Memory B cell (primary cell): ENCODE measurements at places on chromosomes 2 and 18.

GRCh38 chr18:48781988-48782363 is 168.8 kb downstream of the SMAD7 start:
- no peak for DNase-seq

GRCh38 chr2:48138898-48139297 is 232.6 kb upstream of the FBXO11 start:
- DNase-seq: no peak

- no peak for DNase-seq
These were observed 267.8 kb upstream of the HDAC4 start for GRCh38 chr2:239668651-239669050.

DNA sequence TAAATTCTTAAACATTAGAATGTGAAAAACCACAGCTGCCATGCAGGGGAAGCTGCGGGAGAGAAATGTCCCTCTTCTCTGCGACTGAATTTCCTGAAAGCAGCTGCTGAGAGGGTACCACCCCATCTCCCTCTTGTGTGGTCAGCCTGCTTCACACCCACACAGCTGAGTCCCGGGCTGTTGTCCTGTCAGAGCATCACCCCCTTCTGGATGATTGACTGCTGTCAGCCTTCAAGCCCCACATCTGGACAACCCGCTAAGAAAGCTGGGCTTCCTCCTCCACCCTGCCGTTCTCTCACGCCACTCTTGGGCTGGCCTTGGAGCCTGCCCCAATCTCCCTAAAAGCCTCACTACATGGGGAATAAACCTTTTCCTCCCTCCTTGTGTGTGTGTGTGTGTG is 26.0 kb downstream of the SH3YL1 start:
- no peak for DNase-seq

DNA sequence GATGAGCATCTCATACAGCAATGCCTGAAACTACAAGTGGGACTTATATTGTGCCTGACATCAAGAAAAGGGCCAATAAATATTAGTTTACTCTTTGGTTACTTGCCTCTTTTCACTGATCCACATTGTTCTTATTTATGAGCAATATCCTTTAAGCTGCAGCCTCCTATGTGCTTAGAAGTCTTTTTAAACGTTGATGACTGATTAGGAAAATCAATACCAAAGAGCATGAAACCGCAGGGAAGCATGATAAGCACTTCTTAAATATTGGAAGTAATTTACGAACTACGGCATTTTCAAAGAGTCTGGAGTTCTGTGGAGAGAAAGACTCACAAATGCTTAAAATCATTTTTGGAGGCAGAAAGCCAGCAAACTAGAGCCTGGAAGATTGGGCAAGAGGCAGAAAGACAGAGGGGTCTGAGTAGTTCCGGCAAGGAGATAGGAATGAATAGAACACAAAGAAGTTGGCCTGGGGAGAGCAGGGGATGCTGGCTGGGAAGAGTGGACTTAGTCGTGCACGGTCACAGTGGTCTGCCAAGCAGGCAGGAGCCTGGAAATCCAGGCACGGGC is 122.6 kb upstream of the NOSTRIN start:
- DNase-seq: no peak

- no peak for DNase-seq
These were observed 59.5 kb downstream of the ACKR3 start for GRCh38 chr2:236628981-236629605.

- DNase-seq: no peak
These were observed 418.7 kb downstream of the MEIS1 start for GRCh38 chr2:66853585-66853984.

GRCh38 chr2:1518867-1519530 is 105.7 kb downstream of the TPO start:
- DNase-seq: no peak

- no peak for DNase-seq
These were observed 56.2 kb downstream of the EDAR start for GRCh38 chr2:108932736-108933332.

- no peak for DNase-seq
These were observed 2009.3 kb upstream of the CELF4 start for GRCh38 chr18:39574897-39575296.

GRCh38 chr18:58975296-58975695 is 110.6 kb downstream of the ZNF532 start:
- DNase-seq: no peak

DNA sequence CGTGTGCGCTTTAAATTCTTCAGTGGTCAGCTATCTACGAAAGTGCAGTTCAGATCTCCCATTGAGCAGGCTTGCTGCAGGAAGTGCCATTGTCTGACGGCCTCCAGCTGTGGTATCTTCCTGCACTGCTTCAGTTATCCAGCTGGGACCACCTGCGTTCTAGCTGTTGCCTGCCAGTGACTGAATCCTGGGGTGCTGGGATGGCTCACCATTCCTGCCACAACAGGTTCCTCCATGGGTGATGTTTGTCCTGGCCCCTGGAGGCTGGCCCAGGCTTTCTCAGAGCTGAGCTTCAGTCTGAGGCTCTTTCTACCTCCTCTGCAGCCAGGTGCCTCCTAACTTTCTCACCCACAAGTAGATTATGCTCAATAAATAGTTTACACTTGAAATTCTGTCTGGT is 498.5 kb upstream of the HS6ST1 start:
- no peak for DNase-seq

- DNase-seq: no peak
These were observed 7.3 kb downstream of the NBEAL1 start for GRCh38 chr2:203021991-203022390.

GRCh38 chr18:39799006-39799405 is 2156.0 kb upstream of the PIK3C3 start:
- no peak for DNase-seq

DNA sequence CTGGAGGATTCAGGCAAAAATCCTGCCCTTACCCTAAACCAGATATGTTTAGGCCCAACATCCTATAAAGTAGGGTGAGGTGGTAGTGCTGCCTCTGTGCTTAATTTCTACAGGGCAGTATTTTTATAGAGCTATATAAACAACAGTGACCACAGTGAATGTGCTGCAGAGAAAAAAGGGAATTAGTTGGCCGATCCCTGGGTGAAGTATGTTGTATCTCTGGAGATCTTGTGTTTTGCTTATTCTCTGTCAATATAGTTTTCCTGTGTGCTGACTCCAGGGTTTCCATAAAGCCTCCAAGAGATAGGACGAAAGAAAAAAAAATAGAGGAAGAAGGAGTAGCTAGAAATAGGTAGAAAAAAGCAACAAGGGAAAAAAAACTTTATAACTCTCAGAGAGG is 88.9 kb upstream of the THOC1 start:
- no peak for DNase-seq

DNA sequence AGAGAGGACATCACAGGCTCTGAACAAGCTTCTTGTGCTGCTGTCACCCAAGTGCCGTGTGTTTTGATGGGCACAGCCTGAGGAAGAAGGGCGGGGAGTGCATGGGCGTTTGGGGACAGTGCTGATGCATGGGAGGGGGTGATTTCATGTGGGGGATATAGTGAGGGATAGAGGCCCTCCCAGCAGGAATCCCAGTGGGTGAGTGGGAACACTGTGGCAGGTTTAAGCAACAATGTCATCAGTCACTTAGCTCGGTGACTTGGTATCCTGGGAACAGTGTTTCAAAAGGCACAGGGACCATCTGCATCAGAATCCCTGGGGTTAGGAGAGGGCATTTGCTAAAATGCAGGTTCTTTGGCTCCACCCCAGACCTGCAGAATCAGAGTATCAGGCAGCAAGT is 609 bp downstream of the SIGLEC15 start:
- no peak for DNase-seq

GRCh38 chr18:75183524-75183923 is 25.4 kb downstream of the PTGR3 start:
- no peak for DNase-seq

- no peak for DNase-seq
These were observed 89.5 kb downstream of the GORASP2 start for GRCh38 chr2:171018522-171018921.

- DNase-seq: no peak
These were observed 234.4 kb downstream of the LPIN1 start for GRCh38 chr2:11980809-11981208.

DNA sequence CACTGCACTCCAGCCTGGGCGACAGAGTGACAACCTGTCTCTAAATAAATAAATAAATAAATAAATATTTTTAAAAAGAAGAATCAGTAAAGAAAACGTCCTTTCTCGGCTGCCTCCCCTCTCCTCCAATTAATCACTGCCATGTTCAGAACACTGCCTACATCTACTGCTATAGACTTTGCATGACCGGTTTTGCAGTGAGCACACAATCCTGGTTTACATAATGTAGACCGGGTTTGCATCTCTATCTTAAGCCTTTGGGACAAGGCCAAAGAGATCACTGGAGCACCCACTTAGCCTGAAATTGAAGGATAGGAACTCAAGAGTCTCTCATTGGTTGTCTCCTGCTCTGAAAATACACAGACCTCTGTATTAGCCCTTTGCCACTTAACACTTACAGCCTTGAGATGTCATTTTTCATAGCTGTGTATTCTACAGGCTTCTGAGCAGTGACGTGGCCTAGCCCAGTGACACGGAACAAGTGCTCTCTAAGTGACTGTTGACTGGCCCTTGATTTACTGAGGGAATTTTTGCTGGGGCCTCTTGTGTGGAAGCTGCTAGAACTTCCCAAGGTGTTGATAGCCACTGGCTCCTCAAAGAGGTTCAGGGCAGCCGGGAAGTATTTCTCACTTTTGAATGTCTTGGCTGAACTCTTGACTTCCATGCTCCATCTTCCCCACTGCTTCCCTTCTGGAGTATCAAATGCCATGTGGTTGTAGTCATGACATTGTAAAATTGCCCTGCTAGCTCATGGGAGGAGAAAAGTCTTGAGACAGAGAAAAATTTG is 45.3 kb upstream of the CCBE1 start:
- no peak for DNase-seq

DNA sequence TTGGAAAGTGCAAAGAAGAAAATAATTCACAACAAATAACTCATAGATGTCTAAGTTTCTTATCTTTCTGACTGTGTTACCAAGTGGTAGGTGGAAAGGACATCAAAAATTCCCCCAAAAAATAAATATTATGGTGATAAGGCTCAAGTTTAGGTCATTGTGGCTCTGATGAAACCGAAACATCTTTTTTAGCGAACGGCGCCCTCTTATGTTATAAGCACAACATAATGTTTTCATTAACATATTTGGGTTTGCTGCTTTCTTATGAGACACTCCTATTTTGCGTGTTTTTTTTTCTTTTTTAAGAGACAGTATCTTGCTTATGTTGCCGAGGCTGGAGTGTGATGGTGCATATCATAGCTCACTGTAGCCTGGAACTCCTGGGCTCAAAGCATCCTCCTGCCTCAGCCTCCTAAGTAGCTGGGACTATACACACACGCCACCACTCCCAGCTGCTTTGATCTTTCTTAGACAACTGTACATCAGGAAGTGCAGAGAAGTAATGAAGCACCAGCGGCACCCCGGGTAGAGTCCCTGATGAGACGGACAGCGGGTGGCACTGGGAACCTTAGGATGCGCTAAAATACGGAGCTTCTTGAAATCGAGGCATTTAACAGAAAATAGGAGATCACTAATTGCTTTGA is 38.5 kb upstream of the SLC35G4 start:
- no peak for DNase-seq

- DNase-seq: no peak
These were observed 54.2 kb downstream of the PDE1A start for GRCh38 chr2:182372661-182373060.

DNA sequence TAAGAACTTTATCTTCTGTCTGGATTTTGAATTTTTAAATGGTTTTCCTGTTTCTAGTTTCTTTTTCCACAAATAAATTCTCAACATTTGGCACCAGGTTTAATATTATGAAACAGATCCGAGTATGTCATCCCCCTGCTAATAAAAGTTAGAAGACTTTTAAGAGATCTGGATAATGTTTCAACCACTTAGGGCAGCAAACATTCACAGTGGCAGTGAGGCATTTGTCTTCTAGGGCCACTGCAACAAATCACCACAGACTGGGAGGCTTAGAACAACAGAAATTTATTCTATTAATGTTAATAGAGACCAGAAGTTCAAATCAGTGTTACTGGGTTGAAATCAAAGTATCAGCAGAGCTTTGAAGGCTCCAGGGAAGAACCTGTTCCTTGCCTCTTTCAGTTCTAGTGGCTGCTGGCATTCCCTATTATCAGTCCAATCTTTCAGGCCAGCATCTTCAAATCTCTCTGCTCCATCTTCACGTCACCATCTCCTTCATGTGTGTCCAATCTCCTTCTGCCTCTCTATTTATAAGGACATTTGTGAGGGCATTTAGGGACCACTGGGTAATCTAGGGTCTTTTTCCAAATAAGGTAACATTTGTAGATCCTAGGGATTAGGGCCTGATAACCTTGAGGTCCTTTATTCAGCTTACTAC is 23.4 kb downstream of the ACSL3 start:
- no peak for DNase-seq

DNA sequence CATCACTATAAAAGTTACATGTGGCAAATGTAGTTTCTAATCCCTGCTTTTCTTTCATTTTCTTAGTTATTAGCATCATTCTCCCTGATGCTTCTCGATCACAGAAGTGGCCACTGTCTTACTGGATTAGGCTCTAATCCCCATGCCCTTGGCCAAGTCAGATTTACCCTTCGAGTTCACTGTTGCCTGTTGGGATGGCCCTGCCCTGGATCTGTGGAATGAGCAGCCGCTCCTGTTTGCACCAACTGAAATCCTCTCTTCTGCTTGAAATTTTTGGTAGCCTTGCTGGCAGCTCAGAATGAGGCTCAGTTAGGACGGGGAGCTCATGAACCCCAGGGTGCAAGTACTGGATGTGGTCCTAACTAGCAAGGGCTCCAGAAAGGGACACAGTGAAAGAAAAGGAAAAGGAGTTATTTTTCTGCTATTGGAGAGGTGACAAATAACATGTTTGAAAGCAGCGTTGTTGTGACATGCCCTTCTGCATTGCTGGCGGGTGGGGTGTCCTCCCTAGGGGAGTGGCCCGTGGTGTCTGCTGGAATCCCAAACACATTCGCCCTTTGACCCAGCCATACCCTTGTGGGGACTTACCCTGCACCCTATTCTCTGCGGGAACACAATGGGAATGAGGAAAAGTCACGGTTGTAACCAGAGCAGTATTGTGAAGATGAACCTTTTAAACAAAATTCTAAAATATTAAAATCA is 34.5 kb downstream of the RBFA start:
- DNase-seq: no peak

GRCh38 chr2:101521487-101521886 is 46.6 kb upstream of the RFX8 start:
- DNase-seq: no peak

GRCh38 chr2:129755786-129756185 is 223.7 kb upstream of the RAB6C start:
- DNase-seq: no peak

GRCh38 chr2:29573612-29574011 is 347.8 kb downstream of the ALK start:
- no peak for DNase-seq

- no peak for DNase-seq
These were observed 96.0 kb downstream of the INHBB start for GRCh38 chr2:120441744-120442471.

GRCh38 chr18:3870914-3871313 is 420.9 kb downstream of the TGIF1 start:
- no peak for DNase-seq

DNA sequence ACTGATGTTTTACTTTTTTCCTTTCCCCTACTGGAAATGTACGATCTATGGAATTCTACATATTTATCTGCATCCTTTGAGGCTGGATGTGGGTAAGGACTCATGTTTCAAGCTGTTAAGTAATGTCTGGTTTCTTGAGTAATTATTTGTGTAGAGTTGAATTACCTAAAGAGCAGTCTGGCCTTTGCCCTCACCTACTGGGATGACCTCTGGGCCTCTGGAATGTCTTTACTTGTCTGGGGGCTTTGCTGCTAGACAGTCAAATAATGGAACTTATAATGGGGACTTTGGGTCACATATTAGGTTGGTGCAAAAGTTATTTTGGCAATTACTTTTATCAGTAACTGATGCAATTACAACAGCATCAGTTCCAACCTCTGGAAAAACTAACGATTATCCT is 244.7 kb downstream of the CCDC178 start:
- DNase-seq: no peak
